ENCODE measurements at places on chromosomes 6 and 20. TPM values are rescaled to one million over a fixed set of nuclear protein-coding genes. Genes with fewer than 3 reads are reported as not detected.
A peak's percentile ranks its signal among the peaks of the same experiment; 100 is the strongest.

KCNK16 gene
- total RNA-seq: not detected

- no peak overlapping the region for H3K4me3 ChIP-seq
- H3K36me3 ChIP-seq: no peaks in the 10 kb centered on the region
- no peaks in the 10 kb centered on the region for H3K4me1 ChIP-seq
- H3K27me3 ChIP-seq: no peaks in the 10 kb centered on the region
Observed at GRCh38 chr20:49666911-49667310, 46.8 kb downstream of the B4GALT5 start.

HLA-DPA1 gene
- total RNA-seq: 1.0 TPM

- no peaks in the 10 kb centered on the region for H3K27me3 ChIP-seq
- H3K36me3 ChIP-seq: no peaks in the 10 kb centered on the region
- DNase-seq: no peak
- no peak overlapping the region for H3K27ac ChIP-seq
- no peak overlapping the region for H3K4me3 ChIP-seq
Observed at GRCh38 chr6:24854077-24854666, 55.5 kb upstream of the ARMH2 start.

BRD2 gene
- total RNA-seq: 75.6 TPM

- no peaks in the 10 kb centered on the region for H3K27me3 ChIP-seq
- H3K4me3 ChIP-seq: no peak overlapping the region
- no peak for DNase-seq
- H3K4me1 ChIP-seq: peaks cover 2% of the 10 kb centered on the region
Observed at GRCh38 chr6:80165143-80165542, 58.7 kb downstream of the BCKDHB start.

GRCh38 chr6:155056756-155057155, 61.6 kb downstream of the TIAM2 start:
- no peak overlapping the region for H3K4me3 ChIP-seq
- no peak for DNase-seq
- no peaks in the 10 kb centered on the region for H3K36me3 ChIP-seq
- no peaks in the 10 kb centered on the region for H3K27me3 ChIP-seq
- H3K27ac ChIP-seq: no peak overlapping the region
- H3K4me1 ChIP-seq: no peaks in the 10 kb centered on the region

DNA sequence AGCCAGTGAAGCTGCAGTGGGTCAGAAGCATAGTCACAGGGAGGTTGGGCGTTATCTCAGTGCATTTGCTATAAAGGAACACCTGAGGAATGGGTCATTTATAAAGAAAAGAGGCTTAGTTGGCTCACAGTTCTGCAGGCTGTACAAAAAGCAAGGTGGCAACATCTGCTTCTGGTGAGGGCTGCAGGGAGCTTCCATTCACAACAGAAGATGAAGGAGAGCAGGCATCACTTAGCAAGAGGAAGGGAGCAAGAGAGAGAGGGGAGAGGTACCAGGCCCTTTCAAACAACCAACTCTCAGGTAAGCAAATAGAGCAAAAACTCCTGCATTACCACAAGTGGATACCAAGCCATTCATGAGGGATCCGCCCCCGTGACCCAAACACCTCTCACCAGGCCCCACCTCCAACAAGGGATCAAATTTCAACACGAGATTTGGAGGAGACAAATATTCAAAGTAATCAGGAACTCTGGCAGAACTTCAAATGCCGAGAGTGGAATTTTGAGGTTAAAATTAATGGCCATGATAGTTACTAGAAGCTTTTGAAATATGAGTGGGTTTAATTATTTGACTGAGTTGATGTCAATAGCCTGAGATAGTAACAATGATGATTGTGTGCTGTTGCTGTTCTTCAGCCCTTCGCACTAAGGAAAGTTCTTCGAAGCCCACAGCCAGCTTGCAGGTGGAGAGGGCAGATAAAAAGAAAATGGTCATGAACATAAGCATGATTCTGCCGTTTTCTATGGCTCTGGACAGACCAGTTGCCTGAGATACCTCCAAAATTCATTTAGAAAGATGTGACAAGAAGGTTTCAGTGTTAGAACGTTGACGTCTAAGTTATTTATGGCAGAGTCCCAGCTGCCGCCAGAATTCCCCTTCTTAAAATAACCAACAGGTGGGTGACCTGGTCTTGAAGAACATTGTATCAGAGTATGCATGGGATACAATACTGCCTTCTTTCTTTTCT, 55.3 kb upstream of the ADTRP start:
- no peaks in the 10 kb centered on the region for H3K27me3 ChIP-seq
- no peak overlapping the region for H3K4me3 ChIP-seq
- no peak for DNase-seq

PSORS1C2 gene
- total RNA-seq: not detected

GRCh38 chr6:6351511-6352025, 31.1 kb upstream of the F13A1 start:
- H3K27me3 ChIP-seq: no peaks in the 10 kb centered on the region
- no peaks in the 10 kb centered on the region for H3K4me1 ChIP-seq
- H3K36me3 ChIP-seq: no peaks in the 10 kb centered on the region
- no peak overlapping the region for H3K27ac ChIP-seq
- no peak overlapping the region for H3K4me3 ChIP-seq

- H3K4me1 ChIP-seq: no peaks in the 10 kb centered on the region
- H3K36me3 ChIP-seq: no peaks in the 10 kb centered on the region
- no peak overlapping the region for H3K4me3 ChIP-seq
- DNase-seq: no peak
- no peak overlapping the region for H3K27ac ChIP-seq
Observed at GRCh38 chr6:45567879-45568278, 190.1 kb upstream of the SUPT3H start.

CBLN4 gene
- not detected for total RNA-seq

DNA sequence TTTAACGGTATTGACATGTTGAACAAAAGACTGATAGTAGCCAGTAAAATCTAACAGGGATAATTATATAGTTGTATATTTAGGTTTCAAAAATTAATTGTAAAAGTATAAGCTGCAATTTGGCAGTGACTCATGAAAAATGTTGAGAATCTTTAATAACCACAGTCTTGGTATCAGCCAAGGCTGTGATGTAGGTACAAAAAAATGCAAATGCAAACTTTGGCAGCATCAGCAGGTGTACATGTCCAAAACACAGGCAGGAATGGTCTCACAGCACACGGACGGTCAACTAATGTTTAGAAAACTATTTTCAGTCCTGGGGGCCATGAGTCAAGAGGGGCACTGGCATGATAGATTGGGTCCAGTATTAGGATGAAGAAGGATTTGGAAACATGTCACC, 58.5 kb upstream of the BEND3 start:
- H3K4me3 ChIP-seq: no peak overlapping the region
- H3K36me3 ChIP-seq: no peaks in the 10 kb centered on the region
- H3K27me3 ChIP-seq: no peaks in the 10 kb centered on the region
- H3K4me1 ChIP-seq: no peaks in the 10 kb centered on the region

DNA sequence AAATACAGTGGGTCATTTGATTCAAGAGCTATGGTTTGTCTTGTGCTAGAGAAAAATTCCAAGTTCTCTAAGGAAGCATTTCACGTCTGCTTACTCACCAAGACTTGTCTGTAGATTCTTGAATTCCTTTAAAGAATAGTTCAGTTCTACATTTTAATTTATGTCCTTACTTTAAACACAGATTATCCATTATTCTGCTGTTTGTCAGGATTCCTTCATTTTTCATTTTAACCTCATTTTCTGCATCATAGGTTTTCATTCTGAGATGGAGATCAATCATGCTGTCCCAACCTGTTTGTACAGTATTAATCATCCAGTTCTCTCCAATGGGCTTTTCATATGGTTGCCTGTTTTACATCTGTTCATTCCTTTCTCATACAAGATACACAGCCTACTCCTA, 24.5 kb upstream of the POPDC3 start:
- no peak overlapping the region for H3K27ac ChIP-seq
- no peak for DNase-seq
- no peaks in the 10 kb centered on the region for H3K36me3 ChIP-seq
- no peaks in the 10 kb centered on the region for H3K27me3 ChIP-seq
- no peaks in the 10 kb centered on the region for H3K4me1 ChIP-seq

DNA sequence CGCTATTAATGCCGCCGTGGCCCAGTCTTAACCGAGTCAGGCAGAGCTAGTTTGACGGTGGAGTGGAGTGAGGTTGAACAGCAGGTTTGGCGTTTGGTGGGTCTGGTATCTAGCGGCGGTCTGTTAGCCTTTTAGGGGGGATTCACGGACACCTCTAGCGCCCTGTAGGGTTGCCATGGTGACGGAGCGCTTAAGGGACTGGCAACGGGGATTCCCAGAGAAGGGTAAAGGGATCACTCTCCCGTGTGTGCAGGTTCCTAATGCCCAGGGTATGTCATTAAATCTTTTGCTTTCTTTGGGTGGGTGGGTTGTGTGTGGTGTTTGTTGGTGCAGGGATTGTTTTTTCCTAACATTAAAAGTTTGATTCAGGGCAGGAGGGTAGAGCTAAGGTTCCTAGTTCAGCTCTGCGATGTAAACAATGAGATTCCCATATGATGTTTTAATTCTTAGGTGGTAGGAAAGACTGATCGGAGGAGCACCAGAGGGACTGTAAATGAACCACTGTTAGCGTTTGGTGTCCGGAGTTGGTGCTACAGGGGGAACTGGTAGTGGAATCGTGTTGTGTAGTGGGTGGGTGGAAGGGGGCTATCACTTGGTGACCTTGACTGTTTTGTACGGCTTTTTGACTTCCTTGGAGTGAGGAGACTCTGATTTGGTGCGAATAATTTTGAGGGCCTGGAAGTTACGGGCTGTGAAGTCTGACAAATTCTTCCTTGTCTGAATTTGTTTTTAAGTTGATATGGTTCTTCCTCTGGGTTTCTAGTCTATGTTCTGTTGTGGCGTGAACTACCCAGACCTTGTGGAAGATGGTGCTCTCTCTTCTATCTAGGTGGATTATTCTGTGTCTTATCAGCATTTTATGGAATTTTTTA, 5.0 kb downstream of the BRD2 start:
- no peak for DNase-seq
- peaks cover 31% of the 10 kb centered on the region for H3K36me3 ChIP-seq
- peak overlapping the region; percentile 51 for H3K4me3 ChIP-seq
- peaks cover 5% of the 10 kb centered on the region for H3K4me1 ChIP-seq
- H3K27ac ChIP-seq: peak overlapping the region; percentile 75

GRCh38 chr20:15196547-15197255, 859.3 kb upstream of the FLRT3 start:
- no peak overlapping the region for H3K27ac ChIP-seq
- no peaks in the 10 kb centered on the region for H3K4me1 ChIP-seq
- no peak for DNase-seq
- H3K36me3 ChIP-seq: no peaks in the 10 kb centered on the region
- no peaks in the 10 kb centered on the region for H3K27me3 ChIP-seq
- no peak overlapping the region for H3K4me3 ChIP-seq

- H3K27ac ChIP-seq: no peak overlapping the region
- H3K4me3 ChIP-seq: no peak overlapping the region
- peaks cover 2% of the 10 kb centered on the region for H3K36me3 ChIP-seq
- DNase-seq: no peak
Observed at GRCh38 chr6:15465212-15465611, 197.6 kb downstream of the DTNBP1 start.

DNA sequence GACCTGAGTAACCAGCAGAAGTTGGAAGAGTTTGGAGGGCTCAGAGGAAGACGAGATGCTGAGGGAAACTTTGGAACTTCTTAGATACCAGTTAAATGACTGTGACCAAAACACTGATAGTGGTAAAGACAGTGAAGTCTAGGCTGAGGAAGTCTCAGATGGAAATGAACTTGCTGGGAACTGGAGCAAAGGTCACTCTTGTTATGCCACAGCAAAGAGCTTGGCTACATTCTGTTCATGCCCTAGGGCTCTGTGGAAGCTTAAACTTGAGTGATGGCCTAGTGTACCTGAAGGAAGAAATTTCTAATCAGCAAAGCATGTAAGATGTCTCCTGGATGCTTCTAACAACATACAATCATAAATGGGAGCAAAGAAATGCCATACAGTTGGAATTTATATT, 24.7 kb downstream of the WDR27 start:
- no peaks in the 10 kb centered on the region for H3K36me3 ChIP-seq
- H3K27me3 ChIP-seq: no peaks in the 10 kb centered on the region
- no peak overlapping the region for H3K4me3 ChIP-seq
- no peak for DNase-seq

GRCh38 chr6:28141500-28142329, at the start of gene ZKSCAN8:
TSS of gene ZKSCAN8 (plus strand) at chr6:28141883. CDS start at chr6:28148408, 6,525 bp downstream.
- DNase-seq: peak; percentile 91
- H3K27ac ChIP-seq: peak within 1 kb of the TSS; percentile 79
- no peaks in the 10 kb centered on the region for H3K27me3 ChIP-seq
- H3K4me3 ChIP-seq: peak within 1 kb of the TSS; percentile 89
- peaks cover 1% of the 10 kb centered on the region for H3K36me3 ChIP-seq
- peaks cover 4% of the 10 kb centered on the region for H3K4me1 ChIP-seq

DNA sequence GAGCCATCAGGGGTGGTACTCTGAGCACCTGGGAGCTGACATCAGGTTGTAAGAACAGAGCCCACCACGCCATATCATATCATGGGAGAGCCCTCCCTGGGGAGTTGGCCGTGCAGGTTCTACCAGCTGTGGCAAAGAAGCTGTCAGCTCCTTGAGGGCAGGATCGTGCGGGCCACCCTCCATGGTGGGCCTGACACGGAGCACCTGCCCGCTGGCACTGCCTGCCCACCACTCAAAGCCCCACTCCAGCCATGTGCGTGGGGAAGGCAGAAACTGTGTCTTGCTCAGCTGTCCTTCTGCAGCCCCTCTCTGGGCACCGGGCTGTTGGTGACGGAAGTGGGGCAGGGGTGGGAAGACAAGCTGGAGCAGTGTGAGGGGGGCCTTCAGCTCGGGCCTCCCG, 14.3 kb downstream of the PRPH2 start:
- no peaks in the 10 kb centered on the region for H3K4me1 ChIP-seq
- no peaks in the 10 kb centered on the region for H3K36me3 ChIP-seq
- no peak overlapping the region for H3K27ac ChIP-seq
- DNase-seq: no peak
- no peaks in the 10 kb centered on the region for H3K27me3 ChIP-seq

DNA sequence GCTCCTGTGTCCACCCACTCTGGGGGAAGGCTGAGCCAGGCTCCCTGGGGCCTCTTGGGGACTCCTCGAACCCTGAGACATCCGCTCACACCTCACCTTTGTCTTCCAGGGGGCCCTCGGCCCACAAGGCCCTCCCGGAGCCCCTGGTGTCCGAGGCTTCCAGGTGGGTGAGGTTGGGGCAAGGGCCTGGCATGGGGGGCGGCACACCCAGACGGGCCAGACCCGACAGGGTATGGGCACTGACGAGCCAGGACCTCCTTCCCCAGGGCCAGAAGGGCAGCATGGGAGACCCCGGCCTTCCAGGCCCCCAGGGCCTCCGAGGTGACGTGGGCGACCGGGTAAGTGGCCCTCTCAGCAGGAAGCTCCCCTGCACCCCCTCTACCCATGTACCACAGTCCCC, 13.4 kb downstream of the COL9A3 start:
- no peak for DNase-seq
- no peaks in the 10 kb centered on the region for H3K27me3 ChIP-seq
- no peaks in the 10 kb centered on the region for H3K4me1 ChIP-seq
- no peak overlapping the region for H3K4me3 ChIP-seq
- H3K36me3 ChIP-seq: no peaks in the 10 kb centered on the region

GRCh38 chr20:8527998-8528723, 396.1 kb downstream of the PLCB1 start:
- no peaks in the 10 kb centered on the region for H3K27me3 ChIP-seq
- H3K4me1 ChIP-seq: no peaks in the 10 kb centered on the region
- H3K36me3 ChIP-seq: no peaks in the 10 kb centered on the region
- H3K27ac ChIP-seq: no peak overlapping the region

Data from fibroblast of lung (primary cell).